ENCODE measurements at places on chromosomes 7 and 10.
A peak's percentile ranks its signal among the peaks of the same experiment; 100 is the strongest.

DNA sequence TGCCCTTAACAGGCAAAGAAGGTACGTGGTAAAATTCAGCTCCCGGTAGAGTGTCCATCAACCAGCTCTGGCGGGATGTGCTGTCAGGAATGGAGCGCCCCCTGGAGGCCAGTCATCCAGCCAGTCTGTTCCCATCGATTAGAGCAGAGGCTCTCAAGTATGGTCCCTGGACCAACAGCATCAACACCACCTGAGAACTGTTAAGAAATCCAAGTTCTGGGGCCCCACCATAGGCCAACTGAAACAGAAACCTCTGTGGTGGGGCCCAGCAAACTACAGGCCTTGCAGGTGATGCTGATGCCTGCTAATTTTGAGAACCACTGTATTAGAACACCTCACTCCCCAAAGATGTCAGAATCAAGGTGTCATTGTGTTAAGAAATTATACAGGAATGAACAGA, 109.2 kb downstream of the DPY19L1 start:
- no peak for DNase-seq

GRCh38 chr7:90749774-90750173, 153.7 kb downstream of the CDK14 start:
- no peak for DNase-seq

DNA sequence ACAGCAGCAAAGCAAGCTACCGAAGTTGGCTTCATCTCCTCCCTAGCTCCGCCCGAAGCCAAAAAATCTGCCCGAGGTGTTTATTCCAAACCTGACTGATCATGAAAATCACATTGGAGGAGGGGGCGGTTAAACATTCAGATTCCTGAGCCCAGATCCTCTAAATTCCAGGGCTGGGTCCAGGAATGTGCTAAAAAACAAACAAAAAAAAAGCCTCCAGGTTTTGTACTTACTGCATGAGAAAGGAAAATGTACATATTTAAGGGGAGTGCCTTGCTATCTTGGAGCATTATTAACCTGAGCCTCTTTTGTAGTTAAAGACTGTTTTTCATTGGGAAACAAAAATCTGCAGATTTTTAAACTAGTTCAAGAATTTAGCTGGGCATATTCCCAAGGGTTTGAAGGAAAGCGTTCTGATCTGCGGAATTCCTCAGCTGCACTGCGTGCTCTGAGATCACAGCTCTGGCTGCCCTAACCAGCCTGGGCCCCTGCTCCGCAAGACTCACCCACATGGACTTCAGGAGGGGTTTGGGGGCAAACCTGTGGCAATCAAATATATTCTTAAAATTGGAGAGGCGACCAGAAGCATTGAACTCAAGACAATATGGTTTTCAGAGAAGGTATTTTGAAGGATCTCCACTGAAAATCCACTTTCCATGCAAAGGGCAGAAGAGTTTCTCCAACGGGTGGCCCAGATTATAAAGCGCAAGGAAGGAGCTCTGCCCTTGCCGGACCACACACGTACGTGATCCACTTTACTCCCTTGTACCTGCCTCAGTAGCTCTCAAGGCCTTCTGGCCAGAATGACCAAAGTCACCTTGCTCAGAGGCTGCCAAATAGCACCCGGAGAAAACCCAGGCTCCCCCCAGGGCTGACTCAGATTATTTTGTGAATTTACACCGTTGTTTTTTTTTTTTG, 10.0 kb upstream of the TNS3 start:
- no peak for DNase-seq

DNA sequence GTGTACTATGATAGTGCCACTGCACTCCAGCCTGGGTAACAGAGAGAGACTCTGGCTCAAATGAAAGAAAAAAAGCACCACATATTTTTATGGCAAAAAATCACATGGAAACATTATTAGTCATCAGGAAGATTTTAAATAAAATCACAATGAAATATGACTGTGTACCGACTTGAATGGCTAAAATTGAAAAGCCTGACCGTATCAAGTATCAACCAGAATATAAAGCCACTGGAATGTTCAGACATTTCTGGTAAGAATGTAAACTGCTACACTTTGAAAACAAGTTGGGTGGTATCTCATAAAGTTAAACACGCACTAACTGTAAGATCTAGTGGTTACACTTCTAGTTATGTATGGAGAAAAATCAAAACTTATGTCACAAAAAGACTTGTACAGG, 306.7 kb upstream of the MBL2 start:
- no peak for DNase-seq

DNA sequence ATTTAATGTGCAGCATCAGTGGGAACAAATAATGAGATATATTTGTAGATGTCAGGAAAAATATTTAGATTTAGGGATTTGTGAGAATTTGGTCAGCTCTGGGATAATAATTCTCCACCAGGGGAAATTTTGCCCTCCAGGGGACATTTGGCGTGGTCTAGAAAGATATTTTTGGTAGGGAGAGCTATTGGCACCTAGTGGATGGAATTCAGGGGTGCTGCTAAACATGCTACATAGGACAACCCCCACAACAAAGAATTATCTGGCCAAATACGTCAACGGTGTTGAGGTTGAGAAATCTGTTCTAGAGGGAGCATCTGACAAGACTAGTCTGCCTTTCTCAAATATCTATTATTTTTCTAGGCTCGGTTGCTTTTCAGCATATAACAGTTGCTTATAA, 2.1 kb downstream of the ADK start:
- DNase-seq: no peak

DNA sequence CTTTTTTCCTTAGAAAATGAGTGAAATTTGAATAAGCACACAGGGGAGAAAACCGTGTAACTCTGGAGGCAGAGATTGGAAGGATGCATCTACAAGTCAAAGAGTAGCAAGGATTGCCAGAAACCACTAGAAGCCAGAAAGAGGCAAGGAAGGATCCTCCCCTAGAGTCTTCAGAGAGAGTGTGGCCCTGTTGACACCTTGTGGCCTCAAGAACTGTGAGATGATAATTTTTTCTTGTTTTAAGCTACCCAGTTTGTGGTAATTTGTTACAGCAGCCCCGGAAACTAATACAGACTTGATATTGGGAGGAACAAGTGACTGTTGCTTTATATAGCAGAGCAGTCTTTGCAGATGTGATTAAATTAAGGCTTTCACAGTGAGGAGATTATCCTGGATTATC, 3.6 kb upstream of the GIMAP7 start:
- DNase-seq: no peak

GRCh38 chr7:142774826-142775225, 4.1 kb downstream of the PRSS2 start:
- DNase-seq: no peak

DNA sequence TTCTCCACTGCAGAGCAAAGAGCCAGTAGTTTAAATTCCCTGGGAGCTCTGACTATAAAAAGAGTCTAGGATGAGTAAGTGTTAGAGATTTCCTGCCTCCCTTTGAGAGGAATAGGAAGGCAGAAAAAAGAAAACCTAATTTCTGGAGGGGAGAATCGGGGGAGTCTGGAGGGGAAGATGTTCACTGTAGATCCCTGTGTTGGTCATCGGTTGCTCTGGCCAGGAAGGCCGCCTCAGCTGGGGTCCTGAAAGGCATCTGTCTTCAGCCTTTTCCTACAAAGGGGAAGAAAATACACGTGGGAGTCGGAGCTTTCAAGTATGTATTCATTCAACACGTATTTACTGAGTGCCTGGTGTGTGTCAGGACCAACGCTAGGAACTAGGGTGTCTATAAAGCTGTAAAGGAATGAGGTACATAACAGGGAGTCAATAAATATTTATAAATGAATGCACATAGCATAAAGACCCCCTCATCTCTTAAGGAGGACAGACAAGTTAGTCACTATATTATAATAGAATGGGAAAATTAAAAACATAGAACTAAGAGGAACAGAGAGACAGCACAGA, 101.1 kb downstream of the ICA1 start:
- DNase-seq: no peak

DNA sequence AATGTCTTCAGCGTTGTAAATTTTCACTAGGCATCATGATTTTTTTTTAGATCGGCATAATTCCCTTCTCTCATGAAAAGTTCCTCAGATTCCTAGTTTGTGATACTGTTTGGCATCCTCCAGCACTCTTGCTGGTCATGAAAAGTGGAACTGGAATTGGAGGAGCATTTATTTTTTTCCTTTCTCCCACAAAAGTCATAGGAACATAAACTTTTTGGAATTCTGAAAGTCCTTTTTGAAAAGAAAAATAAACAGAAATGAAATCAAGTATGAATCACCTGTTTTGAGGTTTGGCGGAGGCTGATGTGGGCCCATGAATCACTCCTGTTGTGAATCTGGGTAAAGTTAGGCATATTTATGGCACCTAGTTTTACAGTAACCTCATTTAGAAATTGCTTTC, 17.7 kb downstream of the CACNB2 start:
- no peak for DNase-seq

- DNase-seq: peak; percentile 11
Observed at GRCh38 chr10:12484941-12485805, 135.8 kb downstream of the CAMK1D start.

DNA sequence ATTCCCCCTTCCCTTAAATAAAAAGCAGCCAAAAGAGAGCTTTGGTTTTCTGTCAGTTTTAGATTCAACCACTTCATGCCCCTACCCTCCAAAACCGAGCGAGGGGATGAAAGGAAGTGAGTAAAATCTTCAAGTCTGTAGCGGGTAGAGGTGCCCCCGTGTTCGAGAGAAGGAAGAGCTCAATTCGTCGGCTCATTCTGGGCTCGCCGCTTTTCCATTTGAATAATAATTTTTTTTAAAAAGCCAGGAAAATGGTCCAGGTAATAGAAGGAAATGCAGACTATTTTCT, 436.2 kb upstream of the GALNT17 start:
- DNase-seq: no peak

GRCh38 chr7:27961255-27961654, 219.3 kb downstream of the JAZF1 start:
- no peak for DNase-seq

DNA sequence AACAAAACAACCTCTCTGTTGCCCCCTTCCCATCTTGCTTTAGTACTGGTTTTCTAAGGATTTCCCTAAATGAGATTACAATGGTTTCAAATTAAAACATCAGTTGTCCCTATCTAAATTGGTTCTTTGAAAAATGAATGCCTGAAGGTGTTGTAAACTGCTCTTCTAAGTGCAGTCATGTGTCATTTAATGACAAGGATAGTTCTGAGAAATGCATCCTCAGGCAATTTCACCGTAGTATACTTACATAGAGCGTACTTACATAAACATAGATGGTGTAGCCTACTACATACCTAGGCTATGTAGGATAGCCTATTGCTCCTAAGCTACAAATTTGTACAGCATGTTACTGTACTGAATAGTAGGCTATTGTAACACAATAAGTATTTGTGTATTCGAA, 278.1 kb downstream of the MAGI2 start:
- DNase-seq: no peak

Data from activated T-helper 1 cell treated with anti-CD3 and anti-CD28 coated beads, Interleukin-2, amount 50 U/mL, for 16 hours (primary cell).